ENCODE measurements at places on chromosomes 5 and 9.

DNA sequence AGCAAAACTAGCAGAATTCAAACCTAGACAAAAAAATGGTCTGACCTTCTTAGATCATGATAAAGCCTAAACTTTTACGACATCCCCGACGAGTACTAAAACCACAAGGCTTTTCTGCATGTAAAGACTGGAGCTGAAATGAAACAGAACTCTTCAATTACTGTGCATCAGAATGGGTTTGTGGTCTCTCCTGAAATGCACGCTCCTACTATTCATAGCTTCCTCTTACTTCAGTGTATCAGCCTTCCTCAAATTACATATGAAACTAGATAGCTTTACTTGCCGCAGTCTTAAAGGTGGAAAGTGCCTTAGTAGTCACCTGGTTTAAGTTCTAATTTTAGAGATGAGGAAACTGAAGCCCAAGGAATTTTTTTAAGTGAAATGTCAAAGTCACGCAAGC lies 24.6 kb upstream of the MED10 start:
- DNase-seq: no peak

GRCh38 chr9:5513966-5514616 lies 3.8 kb downstream of the PDCD1LG2 start:
- no peak for DNase-seq

DNA sequence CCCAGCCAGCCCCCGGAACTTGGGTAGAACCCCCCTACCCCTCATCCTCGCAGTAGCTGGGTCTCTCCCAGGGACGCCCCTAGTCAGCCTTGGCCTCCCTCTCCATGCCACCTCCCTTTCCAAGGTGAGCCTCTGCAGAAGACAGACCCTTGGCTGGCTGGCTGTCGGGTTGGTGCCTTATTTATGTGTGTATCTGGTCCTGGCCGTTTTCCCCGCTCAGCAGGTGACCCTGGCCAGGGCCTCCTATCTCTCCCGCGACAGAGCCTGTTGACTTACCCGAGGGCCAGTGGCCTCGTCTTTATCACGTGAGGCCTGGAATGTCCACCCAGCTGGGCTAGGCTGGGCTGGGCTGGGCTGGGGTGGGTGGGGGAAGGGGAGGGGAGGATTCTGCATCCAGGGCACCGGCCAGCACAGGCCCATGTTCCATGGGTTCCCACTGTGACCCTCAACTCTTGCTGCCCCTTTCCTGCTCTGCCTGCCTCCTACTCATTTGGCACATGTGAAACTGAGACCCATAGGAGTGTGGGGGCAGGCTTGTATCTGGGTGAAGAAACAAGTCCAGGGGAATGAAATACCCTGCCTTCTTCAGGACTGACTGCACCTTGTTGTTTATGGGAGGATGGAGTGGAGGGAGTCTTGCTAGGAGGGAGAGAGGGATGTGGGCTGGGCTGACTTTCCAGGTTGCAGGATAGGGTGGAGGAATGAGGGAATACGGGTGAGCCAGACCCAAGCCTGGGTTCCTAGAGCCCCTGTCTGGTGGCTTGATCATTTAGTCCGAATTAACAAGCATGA lies 3.1 kb downstream of the CXXC5 start:
- DNase-seq: no peak

DNA sequence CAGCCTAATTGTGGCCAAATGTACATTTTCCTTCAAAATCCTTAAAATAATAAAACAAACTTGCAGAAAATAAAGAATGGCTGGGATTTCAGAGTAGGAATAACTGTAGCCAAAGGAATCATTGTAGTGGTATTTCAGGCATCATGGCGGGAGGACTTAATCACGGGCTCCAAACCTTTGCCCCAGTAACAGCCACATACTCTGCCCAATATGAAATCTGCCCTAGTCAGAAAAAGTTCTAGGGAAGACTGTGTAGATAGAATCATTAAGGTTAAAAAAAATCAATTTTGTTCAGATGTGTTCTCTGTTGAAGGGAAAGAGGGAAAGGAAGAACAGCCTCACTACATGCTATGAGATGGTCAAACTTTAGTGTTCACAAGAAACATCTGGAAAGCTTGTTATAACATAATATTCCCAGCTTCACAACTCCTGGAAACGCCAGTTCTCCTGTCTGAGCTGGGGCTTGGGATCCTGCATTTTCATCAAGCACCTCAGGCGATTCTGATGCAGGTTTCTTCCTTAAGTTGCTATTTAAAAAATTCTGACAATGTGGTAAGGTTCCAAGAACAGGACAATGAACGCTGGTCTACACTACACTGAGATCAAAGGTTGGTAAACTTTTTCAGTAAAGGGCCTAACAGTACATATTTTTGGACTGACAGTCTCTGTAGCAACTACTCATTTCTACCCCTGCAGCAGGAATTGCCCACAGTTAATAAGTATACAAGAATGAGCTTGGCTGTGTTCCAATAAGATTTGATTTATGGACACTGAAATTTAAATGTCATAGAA lies 87.9 kb downstream of the CEMIP2 start:
- DNase-seq: no peak

DNA sequence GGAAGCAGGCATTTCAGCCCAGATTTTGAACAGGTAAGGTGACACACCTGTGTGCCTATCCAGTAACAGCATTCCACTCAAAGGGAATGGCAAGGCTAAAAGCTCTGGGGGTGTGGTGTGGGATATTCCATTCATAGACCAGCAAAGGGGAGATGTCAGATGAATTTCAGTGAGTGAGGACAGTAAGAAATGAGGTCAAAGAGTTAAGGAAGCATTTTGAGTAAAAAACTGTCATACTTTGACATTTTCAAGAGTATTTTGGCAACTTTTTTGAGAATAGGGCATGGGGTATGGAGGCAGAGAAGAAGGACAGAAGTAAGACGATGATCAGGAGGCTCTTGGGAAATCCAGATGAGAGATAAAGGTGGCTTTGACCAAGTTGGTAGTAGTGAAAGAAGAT lies 2.2 kb upstream of the ELOVL7 start:
- no peak for DNase-seq

- no peak for DNase-seq
Observed at GRCh38 chr5:14580398-14581034, 1.1 kb upstream of the OTULINL start.

DNA sequence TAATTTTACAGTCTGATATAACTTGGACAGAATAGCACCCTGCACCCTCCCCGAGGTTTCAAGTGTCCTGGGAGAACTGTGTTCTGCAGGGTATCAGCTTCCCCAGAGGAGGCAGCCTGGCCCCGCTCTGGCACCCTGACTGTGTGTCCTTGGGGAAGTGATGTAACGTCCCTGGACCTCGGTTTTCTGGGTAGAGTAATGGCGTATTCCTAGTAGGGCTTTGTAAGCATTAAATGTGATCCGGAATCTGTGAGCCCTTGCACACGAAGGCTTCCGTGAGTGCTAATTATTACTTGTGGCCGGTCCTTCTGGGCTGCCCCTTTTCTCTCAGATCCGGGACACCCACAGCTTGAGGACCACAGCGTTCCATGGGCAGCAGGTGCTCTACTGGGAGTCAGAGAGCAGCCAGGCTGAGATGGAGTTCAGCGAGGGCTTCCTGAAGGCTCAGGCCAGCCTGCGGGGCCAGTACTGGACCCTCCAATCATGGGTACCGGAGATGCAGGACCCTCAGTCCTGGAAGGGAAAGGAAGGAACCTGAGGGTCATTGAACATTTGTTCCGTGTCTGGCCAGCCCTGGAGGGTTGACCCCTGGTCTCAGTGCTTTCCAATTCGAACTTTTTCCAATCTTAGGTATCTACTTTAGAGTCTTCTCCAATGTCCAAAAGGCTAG lies 1.0 kb upstream of the CACFD1 start:
- DNase-seq: no peak

- no peak for DNase-seq
Observed at GRCh38 chr9:93354451-93354850, 97.0 kb upstream of the FAM120A start.

DNA sequence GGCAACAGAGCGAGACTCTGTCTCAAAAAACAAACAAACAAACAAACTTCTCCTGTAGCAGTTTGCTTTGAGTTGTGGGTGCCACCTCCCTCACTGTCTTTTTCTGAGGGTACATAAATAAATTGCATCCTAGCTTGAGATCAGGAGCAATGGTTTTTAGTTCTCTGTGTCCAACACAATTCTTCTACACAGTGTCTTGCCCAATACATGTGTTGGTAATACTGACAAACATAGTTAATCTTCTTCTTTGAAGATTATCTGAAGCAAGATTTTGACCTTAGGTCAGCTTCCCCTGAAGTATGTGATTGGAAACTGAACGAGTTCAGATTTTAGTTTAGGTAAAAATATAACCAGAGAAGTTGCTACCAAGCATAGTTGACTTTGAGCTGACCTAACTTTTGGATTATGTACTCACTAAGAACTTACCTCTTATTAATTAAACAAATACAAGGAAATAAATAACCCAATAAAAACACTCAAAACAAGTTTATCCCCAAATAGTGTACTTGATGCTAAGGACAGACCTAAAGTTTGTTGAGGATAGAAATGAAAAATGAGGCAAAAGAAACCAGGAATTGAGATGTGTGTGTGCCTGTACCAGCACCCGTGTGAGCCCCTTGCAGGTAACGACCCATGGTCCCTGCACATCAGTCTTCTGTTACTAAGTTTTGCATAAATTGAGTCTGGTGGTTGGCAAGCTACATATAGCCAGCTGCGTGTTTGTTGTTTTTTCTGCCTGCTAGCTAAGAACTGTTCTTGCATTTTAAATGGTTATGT lies 16.2 kb downstream of the TJP2 start:
- no peak for DNase-seq

DNA sequence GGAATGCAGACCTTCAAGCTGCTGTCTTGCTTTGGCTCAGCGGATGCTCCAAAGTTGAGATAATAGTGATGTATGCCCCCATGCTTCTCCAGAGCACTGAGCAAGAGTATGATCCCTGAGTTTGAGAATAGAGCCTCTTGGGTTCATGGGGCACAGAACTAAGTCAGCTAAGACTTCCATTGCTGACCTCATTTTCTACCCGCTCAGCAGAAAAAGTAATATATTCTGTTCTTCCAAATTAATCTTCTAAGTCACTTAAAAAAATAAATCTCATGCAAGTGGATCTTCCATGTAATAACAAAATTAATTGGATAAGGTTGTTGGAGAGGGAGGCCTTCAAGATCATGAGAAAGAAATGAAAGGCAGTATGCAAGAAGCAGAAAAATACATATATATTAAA lies 483.9 kb downstream of the DNAH5 start:
- no peak for DNase-seq

DNA sequence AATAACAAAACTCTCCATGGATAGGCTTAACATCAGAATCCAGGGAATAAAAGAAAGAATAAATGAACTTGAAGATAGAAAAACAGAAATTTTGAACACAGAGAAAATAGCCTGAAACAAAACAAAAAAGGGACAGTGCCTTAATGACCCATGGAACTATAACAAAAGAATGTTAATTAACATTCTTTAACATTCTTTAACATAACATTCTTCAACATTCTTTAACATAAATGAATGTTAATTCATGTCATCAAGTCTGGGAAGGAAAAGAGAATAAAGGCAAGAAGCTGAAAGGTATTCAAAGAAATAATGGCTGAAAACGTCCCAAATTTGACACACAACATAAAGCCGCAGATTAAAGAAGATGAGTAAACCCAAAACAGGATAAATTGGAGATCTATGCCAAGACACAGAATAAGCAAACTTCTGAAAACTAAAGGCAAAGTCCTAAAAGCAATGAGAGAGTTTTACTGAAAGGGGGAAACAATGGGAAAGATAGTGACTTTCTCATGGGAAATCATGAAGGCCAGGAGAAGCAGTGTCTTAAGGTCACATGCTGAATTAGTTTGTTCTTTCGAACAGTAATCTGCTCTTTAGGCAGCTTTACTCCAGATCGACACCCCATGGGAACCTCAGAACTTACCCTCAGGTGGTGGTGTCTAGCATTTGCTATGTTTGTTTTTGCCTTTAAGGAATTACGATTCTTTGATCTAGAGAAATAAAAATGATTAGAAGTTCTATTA lies 483.0 kb downstream of the KDM4C start:
- no peak for DNase-seq

DNA sequence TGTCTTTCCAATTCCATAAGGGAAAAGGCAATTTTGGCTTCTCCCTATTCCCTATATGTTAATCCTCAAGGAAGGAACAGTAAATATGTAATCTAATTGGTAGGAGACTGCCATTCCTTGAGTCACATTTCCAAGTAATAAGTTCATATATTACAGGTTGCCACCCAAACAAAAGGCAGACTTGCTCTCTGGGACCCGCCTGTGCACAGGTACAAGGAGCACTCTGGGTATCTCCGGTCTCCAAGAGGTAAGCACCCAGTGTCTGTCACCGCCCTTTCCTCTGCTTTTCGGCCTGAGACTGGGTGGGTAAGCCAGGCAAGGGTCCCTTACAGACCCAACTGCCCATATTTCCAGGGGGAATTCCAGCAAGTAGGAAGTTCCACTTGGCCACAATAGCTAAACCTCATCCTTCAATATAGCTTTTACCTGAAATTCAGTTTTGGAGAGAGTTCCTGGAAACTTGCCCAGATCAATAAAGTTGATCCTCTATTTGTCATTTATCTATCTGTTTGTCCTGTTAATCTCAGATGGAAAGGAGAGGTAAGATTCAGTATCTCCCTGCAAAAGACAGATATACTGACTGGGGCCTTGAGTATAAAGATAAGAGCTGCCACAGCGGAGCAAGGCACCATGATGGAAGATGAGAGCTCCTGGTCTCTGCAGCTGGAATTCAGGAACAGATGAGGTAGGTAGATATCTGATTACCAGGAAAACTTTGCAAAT lies 81.8 kb downstream of the SUSD1 start:
- DNase-seq: no peak

DNA sequence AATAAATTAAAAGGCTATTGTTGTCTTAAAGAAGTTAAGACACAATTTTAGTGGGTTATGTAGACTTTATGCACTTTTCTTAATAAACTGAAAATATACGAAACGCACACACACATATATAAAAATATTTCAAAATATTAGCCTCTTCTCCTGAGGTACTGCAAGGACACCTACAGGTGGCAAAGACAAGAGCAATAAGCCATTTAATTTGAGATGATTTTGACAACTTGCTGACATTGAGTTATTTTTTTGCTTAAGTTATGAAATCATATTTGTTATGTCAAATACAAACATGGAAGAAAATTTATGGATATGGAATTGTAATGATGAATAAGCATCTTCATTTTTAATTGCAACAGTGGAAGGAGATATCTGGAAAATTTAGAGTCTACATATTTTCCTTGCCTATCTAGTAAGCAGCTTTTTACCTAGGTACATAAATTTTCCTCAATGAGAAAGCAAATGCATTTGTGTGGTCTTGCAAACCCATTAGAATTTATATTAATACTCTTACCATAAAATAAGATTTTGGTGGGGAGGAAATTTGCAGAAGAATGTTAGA lies 301.6 kb downstream of the ISL1 start:
- DNase-seq: no peak

All from stimulated activated CD8-positive, alpha-beta memory T cell treated with anti-CD3 and anti-CD28 coated beads, Interleukin-15, amount 100 ng/mL, for 4 hours (primary cell).